ENCODE measurements at places on chromosomes 7 and 10.

DNA sequence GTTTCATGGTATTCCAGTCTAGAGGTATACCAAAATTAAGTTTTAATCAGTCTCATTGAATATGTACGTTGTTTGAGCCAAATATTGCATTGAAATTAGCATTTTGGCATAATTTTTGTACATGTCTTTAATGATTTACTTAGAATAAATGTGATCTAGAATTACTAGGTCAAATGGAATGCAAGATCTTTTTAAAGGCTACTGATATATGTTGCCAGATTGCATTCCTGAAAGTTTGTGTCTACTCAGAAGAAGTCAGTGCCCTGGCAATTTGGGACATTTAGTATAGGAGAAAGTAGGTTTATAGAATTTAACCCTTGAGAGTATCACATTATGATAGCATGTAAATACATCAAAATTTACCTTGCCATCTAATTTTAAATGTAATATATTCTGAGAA lies 32.4 kb downstream of the KMT2E start:
- no peak for DNase-seq

DNA sequence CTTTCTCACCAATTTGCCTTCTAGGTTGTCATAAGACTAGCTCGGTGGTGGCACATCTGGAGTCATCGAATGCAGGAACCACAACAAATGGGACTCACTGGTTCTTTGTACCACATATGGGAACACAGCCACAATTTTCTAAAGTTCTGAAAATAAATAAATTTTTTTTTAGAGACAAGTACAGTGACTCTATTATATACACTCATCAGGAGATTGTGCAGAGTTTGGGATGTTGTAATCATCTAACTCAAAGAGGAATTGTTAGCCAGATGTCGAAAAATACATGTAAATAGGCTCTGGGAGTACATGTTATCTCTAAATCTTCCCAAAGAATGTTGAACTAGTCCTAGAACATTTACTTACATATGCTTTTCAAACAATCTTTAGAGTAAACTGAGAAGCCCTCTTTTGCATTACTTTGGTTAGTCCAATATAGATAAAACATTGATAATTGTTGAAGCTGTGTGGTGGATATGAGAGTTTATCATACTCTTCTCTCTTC lies 19.6 kb upstream of the SEPTIN7 start:
- DNase-seq, result no peak

DNA sequence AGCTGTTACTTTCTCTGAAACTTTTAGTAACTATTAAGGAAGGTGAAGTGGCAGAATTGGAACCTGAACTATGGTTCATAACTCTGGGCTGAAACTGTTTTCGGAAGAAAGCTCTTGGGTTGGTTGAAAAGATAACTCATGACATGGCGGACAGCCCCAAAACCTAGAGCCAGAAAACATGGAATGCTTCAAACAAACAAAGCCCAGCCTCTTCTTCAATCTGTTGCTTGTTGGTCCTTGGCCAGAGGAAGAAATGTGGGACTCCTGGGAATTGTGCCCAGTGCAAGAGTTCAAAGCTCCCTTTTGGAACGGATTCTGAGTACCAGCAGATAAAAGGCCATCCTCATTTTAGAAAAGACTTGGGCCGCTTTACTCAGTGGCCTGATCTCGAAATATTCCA lies 52.9 kb upstream of the CACNB2 start:
- DNase-seq, result no peak

DNA sequence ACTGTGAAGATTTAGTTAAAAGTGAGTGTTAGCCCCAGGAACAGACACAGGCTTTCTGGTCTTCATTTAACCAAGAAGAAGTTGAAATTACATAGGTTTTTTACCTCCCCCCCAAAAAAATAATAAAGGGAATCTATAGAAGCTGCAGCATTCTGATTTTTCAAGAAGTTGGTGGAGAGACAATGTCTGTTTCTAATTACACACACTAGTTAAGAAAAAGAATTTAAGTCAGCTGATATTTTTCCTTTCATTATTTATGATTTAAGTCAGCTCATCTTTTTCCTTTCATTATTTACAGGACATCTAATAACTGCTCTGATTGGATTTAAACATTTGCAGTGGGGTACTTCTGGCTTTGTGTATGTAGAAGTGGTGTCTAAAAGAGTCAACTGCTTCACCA lies 201.4 kb upstream of the NRP1 start:
- DNase-seq, result no peak

DNA sequence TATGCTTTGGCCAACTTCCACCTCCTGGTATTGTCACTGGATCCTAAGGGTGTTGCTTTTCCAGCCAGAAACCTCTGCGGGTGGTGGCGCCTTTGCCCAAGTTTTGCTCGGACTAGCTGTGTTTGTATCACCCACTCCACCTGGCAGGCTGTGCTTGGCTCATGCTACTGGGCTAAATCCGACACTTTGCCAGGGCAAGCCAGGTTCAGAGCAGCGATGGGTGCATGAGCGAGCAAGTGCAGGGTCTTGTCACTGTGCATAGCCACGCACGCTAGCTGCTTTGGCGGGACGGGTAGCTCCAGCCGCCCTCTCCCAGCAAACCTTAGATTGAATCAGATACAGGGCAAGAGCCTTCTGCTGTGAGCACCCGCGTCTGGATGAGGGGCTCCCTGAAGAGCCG lies 737.5 kb downstream of the PCDH15 start:
- no peak for DNase-seq

DNA sequence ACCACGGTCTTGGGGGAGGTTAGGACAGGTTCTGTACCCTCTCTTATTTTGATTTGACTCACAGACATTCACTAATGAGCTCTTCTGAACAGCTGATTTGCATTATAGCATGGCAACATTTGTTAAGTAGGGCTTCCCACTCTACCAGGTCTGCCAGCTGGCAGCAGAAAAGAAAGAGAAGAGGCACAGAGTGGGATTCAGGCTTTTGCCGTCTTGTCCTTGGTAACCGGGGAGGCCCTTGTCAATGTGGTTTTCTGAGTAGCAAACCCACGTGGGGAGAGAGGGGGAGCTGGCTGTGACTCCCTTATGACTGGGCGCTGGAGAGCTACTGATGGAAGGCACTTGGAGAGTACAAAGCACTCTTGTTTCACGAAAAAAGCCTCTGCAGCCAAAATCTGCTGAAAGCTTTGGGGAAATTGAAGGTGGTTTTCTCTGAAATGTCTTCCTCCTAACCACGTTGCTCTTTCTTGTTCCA lies 355.3 kb upstream of the GALNT17 start:
- DNase-seq, result no peak

DNA sequence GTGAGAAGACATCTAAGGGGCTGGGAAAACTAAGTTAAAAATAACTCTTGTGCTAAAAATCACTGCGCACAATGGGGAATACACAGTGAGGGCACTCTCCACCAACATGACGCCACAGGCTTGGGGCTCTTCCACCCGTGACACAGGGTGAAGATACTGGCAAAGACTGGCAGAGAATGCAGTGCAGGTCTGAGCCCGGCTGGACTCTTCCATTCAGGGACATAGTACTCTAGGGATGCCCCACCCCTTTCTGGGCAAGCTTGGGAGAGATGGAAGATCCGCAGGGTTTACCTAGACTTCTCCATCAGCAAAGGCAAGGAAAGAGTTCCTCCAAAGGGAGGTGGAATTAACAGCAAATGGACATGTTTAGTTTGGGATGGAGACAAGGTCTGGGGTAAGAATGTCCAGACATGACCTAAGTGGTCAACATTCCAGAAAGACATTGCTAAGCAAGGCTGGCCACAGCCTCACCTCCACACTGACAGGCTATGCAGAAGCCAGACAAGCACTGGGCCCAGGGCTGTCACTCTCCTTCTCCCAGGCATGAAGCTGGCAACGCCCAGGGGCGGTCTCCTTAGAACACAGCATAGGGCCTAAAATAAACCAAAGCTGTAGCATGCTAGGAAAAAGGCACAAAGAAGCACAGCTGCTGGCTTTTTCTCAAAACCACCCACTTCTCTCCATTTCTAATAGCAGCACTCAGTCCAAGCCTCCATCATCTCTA lies 28.1 kb downstream of the XPNPEP1 start:
- DNase-seq, result no peak

DNA sequence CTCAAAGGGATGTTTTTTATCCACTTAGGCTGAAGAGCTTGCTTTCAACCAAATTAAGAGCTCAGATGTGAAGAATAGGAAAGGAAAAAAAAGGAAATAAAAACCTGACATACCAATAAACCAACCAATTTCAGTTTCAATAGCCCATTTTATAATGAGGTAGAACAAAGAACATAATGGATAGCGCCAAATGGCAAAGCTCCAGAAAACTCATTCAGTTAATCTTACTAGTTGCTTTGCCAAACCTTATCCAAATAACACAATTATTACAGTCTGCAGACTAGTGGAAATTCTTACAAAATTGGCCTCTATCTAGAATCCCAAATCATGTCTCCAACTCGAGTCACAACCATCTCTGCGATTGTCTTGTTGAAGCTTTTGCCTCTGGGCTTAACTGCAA lies 337.0 kb downstream of the CRPPA start:
- DNase-seq, result peak; percentile 39

DNA sequence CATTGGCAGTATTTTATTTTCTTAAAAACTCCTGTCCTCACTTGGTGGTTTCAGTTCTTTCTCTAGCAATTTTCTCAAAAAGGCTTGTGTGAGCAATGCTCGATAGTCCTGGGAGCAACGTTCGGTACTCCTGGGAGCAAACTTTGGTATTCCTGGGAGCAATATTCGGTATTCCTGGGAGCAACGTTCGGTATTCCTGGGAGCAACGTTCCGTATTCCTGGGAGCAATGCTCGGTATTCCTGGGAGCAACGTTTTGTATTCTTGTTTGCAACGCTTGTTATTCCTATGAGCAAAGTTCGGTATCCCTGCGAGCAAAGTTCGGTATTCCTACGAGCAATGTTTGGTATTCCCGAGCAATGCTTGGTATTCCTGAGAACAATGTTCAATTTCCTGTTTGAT lies 362.0 kb upstream of the ADARB2 start:
- DNase-seq, result no peak

GRCh38 chr7:105298439-105298894 lies 90.3 kb downstream of the SRPK2 start:
- DNase-seq, result no peak

DNA sequence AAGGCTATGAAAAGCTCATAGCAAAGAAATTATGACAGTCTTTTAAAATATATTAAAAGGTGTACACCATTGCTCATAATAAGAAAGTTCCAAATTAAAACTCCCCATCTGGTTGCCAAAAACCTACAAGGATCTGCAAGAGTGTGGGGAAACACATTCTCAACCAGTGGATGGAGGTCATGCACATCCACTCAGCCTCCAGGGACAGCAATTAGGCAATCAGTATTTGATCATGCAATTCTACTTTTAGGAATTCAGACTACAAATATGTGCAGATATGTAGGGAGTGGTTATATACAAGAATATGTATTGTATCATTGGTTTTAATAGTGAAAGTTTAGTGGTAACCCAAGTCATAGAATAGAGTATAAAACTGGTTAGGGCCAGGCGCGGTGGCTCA lies 157.8 kb downstream of the FGFR2 start:
- no peak for DNase-seq

GRCh38 chr7:135599471-135599870 lies 41.8 kb downstream of the NUP205 start:
- no peak for DNase-seq

GRCh38 chr10:75400771-75401568 lies 594 bp downstream of the ZNF503 start:
- DNase-seq, result peak; percentile 39

DNA sequence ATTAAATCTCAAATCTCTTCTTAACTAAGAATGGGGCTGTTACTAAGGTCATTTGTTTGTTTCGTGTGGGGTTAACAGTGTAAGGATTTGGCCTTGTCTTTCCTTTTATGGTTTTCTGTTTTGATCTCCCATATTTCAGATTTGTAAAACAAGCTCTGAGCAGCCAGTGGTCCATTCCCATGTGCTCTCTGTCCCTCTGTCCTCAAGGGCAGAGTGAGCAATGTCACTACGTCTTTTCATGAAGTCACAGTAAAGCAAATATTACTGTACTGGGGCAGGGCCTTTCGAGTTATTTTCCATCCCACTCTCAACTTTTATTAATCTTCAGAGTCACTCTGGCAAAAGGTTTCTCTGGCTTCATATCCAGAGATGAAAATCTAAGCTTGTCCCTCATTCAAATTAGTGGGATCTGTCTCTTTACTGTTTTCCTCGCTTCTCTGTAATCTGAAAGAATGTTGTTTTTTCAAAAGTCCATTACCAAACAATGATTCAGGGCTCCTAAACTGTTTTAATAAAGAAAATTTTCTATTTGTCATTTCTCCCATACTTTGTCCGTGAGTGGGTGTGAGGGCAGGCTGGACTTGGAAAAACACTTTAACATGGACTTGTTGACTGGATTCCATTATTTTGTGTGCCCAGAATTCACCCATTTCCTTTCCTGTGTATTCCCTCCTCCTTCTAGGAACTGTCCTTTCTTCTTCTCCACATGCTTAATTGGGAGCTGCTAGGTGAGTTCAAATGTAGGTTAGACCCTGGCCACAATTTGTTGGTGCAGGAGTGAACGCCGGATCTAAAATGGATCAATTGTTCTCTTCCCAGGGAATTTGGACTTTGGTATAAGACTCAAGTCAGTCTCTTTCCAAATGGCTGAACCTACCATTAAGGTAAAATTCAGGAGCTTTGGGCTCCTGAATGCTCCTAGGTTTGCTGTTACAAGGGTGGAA lies 42.1 kb upstream of the NAMPT start:
- no peak for DNase-seq

DNA sequence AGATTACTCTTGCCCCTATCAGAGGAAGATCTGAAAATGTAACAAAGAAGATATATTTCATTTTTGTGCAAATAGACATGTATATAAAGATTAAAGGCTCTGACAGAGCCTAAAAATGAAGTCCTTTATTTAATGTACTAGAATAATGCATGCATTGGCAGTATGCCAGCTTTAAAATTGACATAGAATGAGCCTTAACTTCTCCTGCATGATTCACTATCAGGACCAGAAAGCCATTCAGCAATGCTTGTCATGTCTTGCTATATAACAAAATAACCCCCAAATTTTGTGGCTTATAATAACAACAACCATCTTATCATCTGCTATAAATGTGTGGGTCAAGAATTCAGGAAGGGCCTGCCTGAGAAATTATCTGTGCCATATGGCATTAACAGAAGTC lies 411.9 kb downstream of the GRM8 start:
- peak; percentile 26 for DNase-seq

DNA sequence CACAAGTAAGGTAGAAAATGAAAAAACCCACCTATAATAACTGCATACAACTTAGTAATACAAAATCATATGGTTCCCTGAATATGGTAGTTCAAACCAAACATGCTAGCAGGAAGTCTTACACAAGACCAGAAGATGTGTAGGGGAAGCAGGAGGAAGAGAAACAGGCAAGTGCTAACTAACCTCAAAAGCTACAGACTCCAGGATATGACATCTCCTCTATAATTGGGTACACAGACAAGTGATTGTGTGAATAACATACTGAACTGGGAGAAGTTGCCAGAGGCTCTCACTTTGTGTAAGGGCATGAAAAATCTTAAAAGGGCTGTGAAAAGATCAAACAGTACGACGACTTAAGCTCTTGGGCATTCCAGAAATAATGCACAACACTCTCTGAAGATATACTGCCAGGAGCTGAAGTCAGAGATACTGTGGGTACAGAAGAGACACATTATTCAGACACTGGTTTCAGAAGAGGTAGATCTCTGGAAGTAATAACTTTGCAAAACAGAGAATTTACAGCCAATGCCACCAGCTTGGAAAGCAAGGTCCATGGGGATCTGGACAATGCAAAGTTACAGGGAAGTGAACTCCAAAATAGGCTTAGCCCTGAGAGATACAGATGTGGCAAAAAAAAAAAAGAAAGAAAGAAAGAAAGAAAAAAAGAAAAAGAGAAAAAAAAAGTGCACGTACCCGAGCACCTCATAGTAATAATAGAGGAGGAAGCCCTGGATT lies 767.2 kb downstream of the TNS3 start:
- no peak for DNase-seq

- DNase-seq, result no peak
These were observed 207.6 kb downstream of the MAD1L1 start for GRCh38 chr7:2025188-2025587.
